ENCODE measurements at places on chromosomes 11 and 22. TPM values are rescaled to one million over a fixed set of nuclear protein-coding genes. Genes with fewer than 3 reads are reported as not detected.

FIBIN gene
- 1.8 TPM for total RNA-seq

BEST1 gene
- 0.39 TPM for total RNA-seq

DNA sequence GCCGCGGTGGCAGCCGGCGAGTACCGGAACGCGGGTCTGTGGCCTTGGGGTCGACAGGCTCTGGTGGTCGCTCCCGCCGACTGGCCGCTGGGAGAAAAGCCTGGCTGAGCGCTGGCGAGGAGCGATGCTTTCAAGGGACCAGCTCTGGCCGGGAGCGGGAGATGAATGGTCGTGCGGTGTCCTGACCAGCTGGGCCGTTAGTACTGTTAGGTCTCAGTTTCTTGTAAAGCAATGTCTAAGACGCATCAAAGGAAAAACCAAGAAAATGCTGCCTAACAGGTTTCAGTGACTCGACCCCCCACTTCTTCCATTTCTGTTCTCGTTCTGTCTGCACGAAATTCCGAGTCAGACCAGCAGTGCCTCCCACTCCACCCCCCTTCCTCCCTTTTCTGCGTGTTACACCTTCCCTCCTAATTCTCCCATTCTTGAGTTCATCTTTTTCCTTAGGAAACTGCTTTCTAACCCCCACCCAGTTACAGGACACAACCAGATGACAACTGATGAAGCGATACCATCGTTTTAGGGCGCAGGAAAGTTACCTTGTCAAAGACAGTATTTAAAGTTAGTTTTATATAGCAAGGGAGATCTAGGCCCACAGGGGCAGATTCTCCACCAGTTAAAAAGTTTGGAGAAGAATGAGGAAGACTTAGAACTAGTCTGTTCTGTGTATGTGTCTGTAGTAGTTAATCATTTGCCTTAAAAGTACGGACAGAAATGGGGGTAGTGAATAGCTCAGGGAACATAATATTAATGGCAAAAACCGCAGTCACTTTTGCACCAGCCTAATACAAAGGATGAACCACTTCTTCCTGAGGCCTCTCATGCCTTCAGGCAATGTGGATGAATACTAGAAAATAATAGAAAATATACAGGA lies 1.0 kb downstream of the CUL5 start:
- DNase-seq: peak; percentile 20
- H3K4me1 ChIP-seq: peaks cover 15% of the 10 kb centered on the region

- no peak for DNase-seq
- no peak overlapping the region for H3K4me3 ChIP-seq
- no peak overlapping the region for H3K27ac ChIP-seq
- no peaks in the 10 kb centered on the region for H3K36me3 ChIP-seq
- no peaks in the 10 kb centered on the region for H3K27me3 ChIP-seq
Measured at GRCh38 chr11:16097543-16097942, 258.8 kb downstream of the SOX6 start.

DNA sequence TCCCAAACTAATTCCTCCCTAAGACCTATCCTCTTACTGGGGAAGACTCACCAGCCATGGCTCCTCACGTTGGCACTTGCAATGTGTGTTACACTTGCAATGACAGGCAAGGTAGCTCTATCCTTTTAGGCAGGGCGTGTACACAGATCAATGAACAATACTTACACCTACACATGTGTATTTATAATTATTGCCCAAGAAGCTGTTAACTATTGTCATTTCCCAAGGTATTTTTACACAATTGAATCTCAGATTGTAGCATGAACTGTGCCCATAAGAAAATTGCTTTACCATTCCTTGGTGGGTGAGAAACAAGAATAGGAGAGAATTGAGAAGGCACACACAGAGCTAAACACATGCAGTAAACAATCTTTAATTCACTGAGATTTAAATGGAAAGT lies at the start of gene CARD18:
CARD18 (minus strand) TSS at position 101 of the 400 bp plus-strand sequence; CDS start at position 58, 43 bp downstream.
- H3K27ac ChIP-seq: no peak within 1 kb of the TSS
- no peak for DNase-seq
- no peaks in the 10 kb centered on the region for H3K36me3 ChIP-seq
- no peak within 1 kb of the TSS for H3K4me3 ChIP-seq
- no peaks in the 10 kb centered on the region for H3K4me1 ChIP-seq

NTM gene
- total RNA-seq: 1.1 TPM

- H3K27me3 ChIP-seq: no peaks in the 10 kb centered on the region
- DNase-seq: no peak
- no peaks in the 10 kb centered on the region for H3K36me3 ChIP-seq
- peaks cover 9% of the 10 kb centered on the region for H3K4me1 ChIP-seq
Measured at GRCh38 chr11:21307874-21308273, 638.5 kb downstream of the NELL1 start.

DNA sequence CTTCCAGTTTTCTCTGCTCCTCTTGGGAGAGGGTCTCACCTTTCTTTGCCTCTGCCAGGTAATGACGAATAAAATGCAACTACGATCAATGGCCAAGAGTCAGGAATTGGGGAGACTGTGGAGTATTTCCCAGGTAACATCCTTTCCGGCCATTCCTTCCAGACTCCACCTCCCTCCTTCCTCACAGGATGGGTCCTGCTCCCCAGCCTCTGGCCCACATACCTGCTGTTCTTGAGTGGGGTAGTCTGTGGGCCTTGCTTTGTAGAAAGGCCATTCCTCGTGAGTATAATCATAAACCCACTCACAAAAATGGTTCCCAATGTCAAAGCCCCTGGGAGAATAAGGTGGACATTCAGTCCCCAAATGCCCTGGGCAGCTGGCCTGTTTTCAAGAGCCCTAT lies 1.5 kb upstream of the CPT1B start:
- H3K4me3 ChIP-seq: no peak overlapping the region
- no peak for DNase-seq
- no peaks in the 10 kb centered on the region for H3K36me3 ChIP-seq
- H3K4me1 ChIP-seq: peaks cover 25% of the 10 kb centered on the region

DNAJB7 gene
- total RNA-seq: not detected

DNA sequence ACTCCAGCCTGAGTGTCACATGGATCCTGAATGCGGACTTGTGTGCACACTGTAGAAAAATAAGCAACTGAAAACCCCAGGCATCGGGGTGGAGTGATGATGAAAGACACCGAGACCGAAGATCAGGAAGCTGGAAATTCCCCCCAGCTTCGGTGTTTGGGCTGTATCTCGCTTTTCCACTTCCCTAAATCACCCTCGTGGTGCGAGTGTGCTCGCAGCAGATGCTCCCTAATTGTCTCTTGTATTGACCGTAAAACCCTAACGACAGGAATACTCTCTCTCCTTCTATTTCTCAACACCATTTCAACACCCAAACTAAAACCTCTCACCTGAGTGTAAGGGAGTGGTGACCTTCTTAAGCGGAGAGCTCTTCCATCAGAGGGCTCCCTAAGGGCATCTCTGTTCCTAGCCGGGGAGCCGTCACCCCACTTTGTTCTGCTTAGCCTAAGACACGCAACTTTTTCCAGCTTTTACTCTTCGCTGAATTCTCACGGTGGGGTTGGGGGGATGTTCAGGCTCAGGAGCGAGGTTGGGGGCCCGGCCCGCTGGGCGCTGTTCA lies 635 bp upstream of the GRK3 start:
- H3K36me3 ChIP-seq: no peaks in the 10 kb centered on the region
- DNase-seq: no peak
- no peak overlapping the region for H3K27ac ChIP-seq
- no peaks in the 10 kb centered on the region for H3K27me3 ChIP-seq
- peak overlapping the region; percentile 44 for H3K4me3 ChIP-seq

DUSP8 gene
- total RNA-seq: 0.51 TPM

GRCh38 chr11:36478700-36479329 lies 31.3 kb downstream of the TRAF6 start:
- no peak overlapping the region for H3K4me3 ChIP-seq
- no peaks in the 10 kb centered on the region for H3K4me1 ChIP-seq
- DNase-seq: peak; percentile 50
- no peaks in the 10 kb centered on the region for H3K36me3 ChIP-seq
- peaks cover 6% of the 10 kb centered on the region for H3K27me3 ChIP-seq
- no peak overlapping the region for H3K27ac ChIP-seq

- no peak overlapping the region for H3K27ac ChIP-seq
- H3K4me3 ChIP-seq: no peak overlapping the region
- H3K4me1 ChIP-seq: peaks cover 14% of the 10 kb centered on the region
- H3K36me3 ChIP-seq: no peaks in the 10 kb centered on the region
- H3K27me3 ChIP-seq: no peaks in the 10 kb centered on the region
Measured at GRCh38 chr11:131428853-131429252, 58.4 kb downstream of the NTM start.

DNA sequence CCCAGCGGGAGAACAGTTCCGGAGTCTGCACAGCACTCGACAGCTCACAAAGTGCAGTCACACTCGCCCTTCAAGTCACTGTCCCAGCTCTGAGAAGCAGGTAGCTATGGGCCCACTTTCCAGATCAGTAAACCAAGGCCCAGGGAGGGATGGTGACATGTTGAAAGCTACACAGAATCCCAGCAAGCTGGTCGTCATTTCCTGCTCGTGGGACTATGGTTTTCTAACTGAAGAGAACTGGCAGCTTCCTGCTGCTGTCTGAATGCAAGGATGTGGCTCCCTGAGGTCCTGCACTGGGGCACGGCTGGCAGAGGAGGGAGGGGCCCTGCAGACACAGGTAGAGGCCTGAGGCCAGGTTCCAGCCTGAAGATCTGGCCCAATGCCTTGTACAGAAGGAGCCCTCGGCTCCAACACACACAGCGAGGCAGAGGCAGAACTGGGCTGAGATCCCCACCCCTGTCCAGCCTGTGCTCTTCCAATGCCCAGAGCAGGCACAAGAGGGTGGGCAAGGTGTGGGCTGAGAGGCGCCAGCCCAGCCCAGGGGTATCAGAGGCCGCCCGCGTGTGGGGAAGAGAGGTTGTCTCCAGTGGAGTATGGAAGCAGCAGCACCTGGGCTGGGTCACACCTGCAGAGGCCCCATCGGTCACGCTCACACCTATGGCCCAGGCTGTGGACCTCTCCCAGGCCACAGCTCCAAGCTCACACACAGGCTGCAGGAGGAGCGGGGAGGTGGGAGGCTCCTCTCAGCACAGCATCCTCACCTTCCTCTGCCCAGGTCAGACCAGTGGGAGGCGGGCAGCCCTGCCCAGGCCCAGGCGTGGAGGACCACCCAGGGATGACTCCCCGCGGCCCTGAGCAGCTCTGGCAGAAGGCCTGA lies 119.2 kb downstream of the PHF21B start:
- no peak overlapping the region for H3K4me3 ChIP-seq
- no peaks in the 10 kb centered on the region for H3K27me3 ChIP-seq
- no peaks in the 10 kb centered on the region for H3K36me3 ChIP-seq
- no peak for DNase-seq

DNA sequence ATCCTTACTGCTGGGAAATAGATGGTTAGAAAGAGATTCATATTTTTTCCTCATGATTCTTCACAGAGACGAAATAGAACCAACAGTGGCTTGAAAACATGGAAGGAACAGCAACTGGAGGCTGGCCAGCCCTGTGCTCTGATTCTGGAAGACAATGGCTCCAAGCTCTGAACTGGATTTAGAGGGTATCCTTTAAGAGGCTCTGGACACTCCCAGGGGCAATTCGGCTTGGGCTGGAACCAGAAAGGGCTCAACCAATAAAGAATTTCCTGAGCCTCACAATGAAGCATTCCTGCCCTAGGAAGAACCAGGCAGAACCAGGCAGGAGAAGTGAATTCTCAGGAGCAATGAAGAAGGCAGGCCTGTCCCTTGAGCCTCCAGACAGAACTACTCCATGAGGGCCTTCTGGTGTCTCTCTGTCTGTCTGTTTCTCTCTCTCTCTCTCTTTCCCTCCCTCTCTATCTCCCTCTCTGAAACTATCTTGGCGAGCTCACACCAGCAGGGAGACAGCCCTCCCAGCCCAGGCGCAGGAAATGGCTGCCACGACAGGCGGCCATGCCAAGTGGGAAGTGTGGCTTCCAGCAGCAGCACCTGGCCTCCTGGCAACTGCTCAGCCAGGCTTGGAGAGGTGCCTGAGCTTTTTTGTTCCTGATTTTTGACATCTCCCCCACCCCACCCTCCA lies 93.3 kb downstream of the RCN1 start:
- H3K4me1 ChIP-seq: peaks cover 5% of the 10 kb centered on the region
- H3K27ac ChIP-seq: no peak overlapping the region
- DNase-seq: no peak
- H3K36me3 ChIP-seq: no peaks in the 10 kb centered on the region
- H3K4me3 ChIP-seq: no peak overlapping the region
- H3K27me3 ChIP-seq: peaks cover 9% of the 10 kb centered on the region

DNA sequence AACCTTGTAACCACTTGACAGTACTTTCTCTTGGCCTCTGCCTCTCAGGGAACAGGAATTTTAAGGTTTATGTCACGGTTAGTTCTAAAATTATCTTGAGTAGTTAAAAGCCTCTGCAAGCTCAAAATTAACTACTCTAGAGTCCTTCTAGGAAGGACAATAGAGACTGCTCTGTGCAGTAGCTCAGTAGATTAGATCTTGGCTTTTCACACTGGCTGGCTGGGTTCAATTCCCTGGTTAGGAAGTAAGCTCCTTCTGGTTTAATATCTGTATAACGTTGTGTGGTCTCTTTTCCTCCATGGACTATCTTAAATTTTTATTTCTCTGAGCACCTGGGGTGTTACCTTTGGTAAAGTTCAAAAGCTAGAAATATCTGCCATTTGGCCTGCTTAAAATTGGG lies 109.2 kb downstream of the AASDHPPT start:
- no peak for DNase-seq
- H3K4me1 ChIP-seq: no peaks in the 10 kb centered on the region
- H3K36me3 ChIP-seq: no peaks in the 10 kb centered on the region
- H3K27ac ChIP-seq: no peak overlapping the region
- no peaks in the 10 kb centered on the region for H3K27me3 ChIP-seq
- H3K4me3 ChIP-seq: no peak overlapping the region

OTOG gene
- 0.15 TPM for total RNA-seq

- H3K27ac ChIP-seq: no peak overlapping the region
- H3K4me3 ChIP-seq: no peak overlapping the region
- peaks cover 39% of the 10 kb centered on the region for H3K4me1 ChIP-seq
- no peaks in the 10 kb centered on the region for H3K27me3 ChIP-seq
- no peak for DNase-seq
- peaks cover 8% of the 10 kb centered on the region for H3K36me3 ChIP-seq
Measured at GRCh38 chr11:61866958-61867343, 24.4 kb downstream of the FADS3 start.

SHISA8 gene
- total RNA-seq: not detected

FAT3 gene
- total RNA-seq: 3.4 TPM

- no peaks in the 10 kb centered on the region for H3K27me3 ChIP-seq
- H3K4me1 ChIP-seq: peaks cover 21% of the 10 kb centered on the region
- DNase-seq: no peak
Measured at GRCh38 chr11:87456499-87456898, 418.8 kb downstream of the TMEM135 start.

GRCh38 chr11:28913883-28914282 lies 805.7 kb downstream of the METTL15 start:
- no peak for DNase-seq
- no peak overlapping the region for H3K27ac ChIP-seq
- H3K27me3 ChIP-seq: no peaks in the 10 kb centered on the region
- H3K4me3 ChIP-seq: no peak overlapping the region

POLR3H gene
- total RNA-seq: 11.4 TPM
